ENCODE measurements at places on chromosomes 2 and 18. TPM values are rescaled to one million over a fixed set of nuclear protein-coding genes. Genes with fewer than 3 reads are reported as not detected.

DNA sequence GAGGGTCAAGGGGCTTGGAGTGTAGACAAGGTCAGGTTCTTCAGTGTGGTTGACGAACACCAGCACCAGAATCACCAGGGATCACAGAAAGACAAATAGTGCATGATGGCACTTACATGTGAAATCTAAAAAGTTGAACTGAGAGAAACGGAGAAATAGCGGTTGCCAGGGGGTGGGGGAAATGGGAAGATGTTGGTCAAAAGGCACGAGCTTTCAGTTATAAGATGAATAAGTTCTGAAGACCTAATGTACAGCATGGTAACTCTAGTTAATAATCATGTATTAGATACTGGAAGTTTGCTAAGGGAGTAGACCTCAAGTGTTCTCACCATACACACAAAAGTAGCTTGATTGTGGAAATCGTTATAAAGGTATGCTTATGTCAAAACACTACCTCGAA is 43.7 kb upstream of the DARS1 start:
- peaks cover 7% of the 10 kb centered on the region for H3K27me3 ChIP-seq
- no peak overlapping the region for H3K27ac ChIP-seq
- no peak for DNase-seq
- peaks cover 9% of the 10 kb centered on the region for H3K4me1 ChIP-seq

- H3K27me3 ChIP-seq, result no peaks in the 10 kb centered on the region
- no peaks in the 10 kb centered on the region for H3K36me3 ChIP-seq
- H3K4me1 ChIP-seq, result no peaks in the 10 kb centered on the region
- no peak overlapping the region for H3K27ac ChIP-seq
- DNase-seq, result no peak
Measured at GRCh38 chr2:206657087-206657486, 14.8 kb downstream of the FAM237A start.

- H3K4me3 ChIP-seq, result no peak overlapping the region
- no peak overlapping the region for H3K27ac ChIP-seq
- DNase-seq, result no peak
- H3K36me3 ChIP-seq, result no peaks in the 10 kb centered on the region
- no peaks in the 10 kb centered on the region for H3K27me3 ChIP-seq
Measured at GRCh38 chr2:4256351-4256750, 553.0 kb downstream of the DCDC2C start.

DNA sequence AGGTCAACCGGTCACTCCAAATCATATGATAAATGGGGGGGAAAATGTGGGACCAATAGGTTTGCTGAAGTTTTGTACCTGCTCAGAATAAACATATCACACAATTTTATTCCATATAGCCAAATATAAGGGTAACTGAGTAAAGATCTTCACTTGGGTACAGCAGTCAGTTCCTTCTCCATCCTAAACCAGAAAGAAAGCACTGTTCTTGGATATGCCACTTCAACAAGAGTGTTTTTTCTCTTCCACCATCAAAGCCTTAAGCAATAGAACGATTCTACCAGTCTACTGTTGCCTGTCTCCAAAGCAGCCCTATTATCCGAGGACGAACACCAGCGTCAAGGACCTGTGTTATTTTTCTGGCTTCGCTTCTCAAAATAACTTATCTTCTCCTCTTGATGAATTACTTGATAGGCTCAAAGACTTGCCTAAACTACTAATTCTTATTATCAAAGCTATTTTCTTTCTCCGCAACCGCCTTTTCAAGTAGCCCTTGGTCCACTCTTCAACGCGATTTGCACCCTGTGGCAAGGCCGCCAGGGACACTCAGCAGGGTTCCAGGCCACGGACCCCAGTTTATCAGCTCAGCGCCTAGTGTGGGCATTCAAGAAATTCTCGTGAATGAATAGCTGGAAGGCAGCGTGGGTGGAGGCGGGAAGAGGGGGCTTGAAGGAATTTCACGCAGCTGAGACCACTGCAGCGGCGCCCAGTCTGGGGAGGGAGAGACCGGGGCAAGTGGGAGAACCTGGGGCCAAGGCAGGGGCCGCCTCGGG is 646 bp downstream of the ALS2 start:
- no peaks in the 10 kb centered on the region for H3K27me3 ChIP-seq
- peak overlapping the region; percentile 96 for H3K27ac ChIP-seq
- H3K4me3 ChIP-seq, result peak overlapping the region; percentile 94

DNA sequence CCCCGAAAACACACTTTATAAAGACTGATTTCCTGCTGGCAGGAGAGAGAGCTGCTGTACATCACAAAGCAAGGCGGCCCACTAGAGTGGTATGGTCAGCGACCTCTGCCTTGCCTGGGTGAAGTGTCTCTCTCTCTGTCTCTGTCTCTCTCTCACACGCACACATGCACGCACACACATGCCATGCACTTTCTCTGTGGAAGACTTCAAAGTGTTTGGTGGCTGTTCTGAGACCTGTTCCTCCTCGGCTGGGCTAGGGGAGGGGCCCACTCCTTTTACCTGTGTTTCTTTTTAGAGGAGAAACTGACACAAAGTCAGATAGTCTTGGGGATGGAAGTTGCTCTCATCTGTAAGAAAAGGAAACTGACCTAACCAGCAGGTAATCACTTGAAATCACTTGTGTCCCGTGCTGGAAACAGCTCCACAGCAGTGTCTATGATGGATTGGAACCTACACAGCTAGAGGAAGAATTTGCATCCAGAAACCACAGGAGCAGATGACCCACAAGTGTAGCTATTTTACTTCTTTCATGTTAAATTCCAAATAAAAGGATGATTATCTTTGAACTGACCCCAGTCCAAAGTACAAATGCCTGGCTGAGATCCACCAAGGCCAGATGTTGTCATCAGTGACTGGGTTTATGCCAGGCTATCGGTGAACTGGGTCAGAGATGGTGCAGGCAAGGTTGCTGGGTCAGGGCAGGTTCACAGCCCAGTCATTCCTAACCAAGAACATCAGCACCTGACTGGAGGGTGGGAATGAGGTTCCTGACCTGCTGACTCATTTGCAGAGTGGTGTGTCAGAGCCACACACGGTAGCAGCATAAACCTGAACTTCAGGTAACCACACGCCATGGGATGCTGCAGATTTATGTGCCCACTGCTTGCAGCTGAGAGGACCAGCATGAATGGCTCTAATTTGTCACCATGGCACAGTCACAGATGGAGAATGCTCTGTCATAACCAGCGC is 63.0 kb downstream of the NPAS2 start:
- peaks cover 32% of the 10 kb centered on the region for H3K4me1 ChIP-seq
- H3K27me3 ChIP-seq, result 0 out of 2 replicates have a peak, but pooled peaks cover 4% of the 10 kb centered on the region
- no peak overlapping the region for H3K4me3 ChIP-seq
- H3K36me3 ChIP-seq, result no peaks in the 10 kb centered on the region
- no peak for DNase-seq

DNA sequence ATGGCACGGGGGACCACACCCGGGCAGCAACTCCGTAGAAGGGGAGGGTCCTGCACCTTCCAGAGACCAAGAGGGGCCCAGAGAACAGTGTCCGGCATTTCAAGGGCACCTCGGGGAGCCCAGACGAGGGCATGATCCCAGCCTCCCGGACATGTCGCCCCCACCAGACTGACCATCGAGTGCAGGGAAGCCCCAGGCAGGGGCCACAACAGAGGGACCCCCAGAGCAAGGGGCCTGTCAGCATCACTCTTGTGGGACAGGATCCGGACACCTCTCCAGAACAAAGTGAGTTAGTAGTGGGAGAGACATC is 50.4 kb upstream of the CTDP1 start:
- DNase-seq, result no peak
- no peak overlapping the region for H3K4me3 ChIP-seq
- no peaks in the 10 kb centered on the region for H3K36me3 ChIP-seq
- no peak overlapping the region for H3K27ac ChIP-seq
- H3K27me3 ChIP-seq, result no peaks in the 10 kb centered on the region

DNA sequence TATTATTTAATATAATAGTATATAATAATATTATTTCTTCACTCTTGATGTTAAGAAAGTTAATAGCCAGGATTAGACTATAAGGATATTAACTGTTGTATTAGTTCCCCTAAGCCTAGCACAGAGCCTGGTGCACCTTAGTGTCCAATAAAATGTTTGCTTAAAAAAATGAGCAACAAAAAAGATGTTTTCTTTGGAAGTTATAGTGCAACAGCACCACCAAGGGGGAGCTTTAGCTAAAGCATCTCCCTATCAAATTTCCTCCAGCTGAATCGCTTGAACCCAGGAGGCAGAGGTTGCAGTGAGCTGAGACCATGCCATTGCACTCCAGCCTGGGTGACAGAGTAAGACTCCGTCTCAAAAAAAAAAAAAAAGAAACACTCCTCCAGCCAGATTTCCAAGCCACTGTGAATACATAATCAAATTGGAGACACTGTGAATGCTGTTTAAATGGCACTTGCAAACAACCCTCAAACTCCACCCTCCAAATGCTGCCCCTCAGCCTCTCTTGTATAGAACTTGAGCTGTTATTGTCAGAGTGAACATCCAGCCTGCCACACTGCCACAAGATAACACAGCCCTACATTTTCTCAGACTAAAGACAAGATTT is 221.9 kb downstream of the DYM start:
- no peaks in the 10 kb centered on the region for H3K4me1 ChIP-seq
- no peaks in the 10 kb centered on the region for H3K36me3 ChIP-seq
- peak; percentile 50 for DNase-seq
- no peak overlapping the region for H3K4me3 ChIP-seq
- H3K27ac ChIP-seq, result no peak overlapping the region

GRCh38 chr2:69298261-69298660 is 88.8 kb downstream of the GFPT1 start:
- no peaks in the 10 kb centered on the region for H3K27me3 ChIP-seq
- H3K27ac ChIP-seq, result no peak overlapping the region

ANO7 gene
- 5.1 TPM for total RNA-seq

EGR4 gene
- not detected for total RNA-seq

HOXD12 gene
- not detected for total RNA-seq

Measured in GM23338 (cell line).